Large intestine (tissue), 12 donors: ENCODE measurements at places on chromosomes 12 and 14. TPM values are rescaled to one million over a fixed set of nuclear protein-coding genes. Genes with fewer than 3 reads are reported as not detected.
A peak's percentile ranks its signal among the peaks of the same experiment; 100 is the strongest.

Gene KRT6C
- not detected for polyA plus RNA-seq

Gene TROAP
- 15.8 TPM for polyA plus RNA-seq

Gene PKP2
- 37.1 TPM for polyA plus RNA-seq

Gene GLT8D2
- polyA plus RNA-seq = 15.2 TPM

Gene AMDHD1
- 2.7 TPM for polyA plus RNA-seq

Gene INHBC
- polyA plus RNA-seq = 0.40 TPM

Gene EIF2B2
- polyA plus RNA-seq = 39.8 TPM

Gene FIGNL2
- polyA plus RNA-seq = 0.76 TPM

Gene KCNJ8
- polyA plus RNA-seq = 7.6 TPM

Gene GPRC5D
- polyA plus RNA-seq = 2.4 TPM

Gene TCL1B
- 0.03 TPM for polyA plus RNA-seq

Gene KRT73
- 0.97 TPM for polyA plus RNA-seq

Gene FAM161B
- 4.9 TPM for polyA plus RNA-seq

Gene STYX
- 11.9 TPM for polyA plus RNA-seq

Gene PAH
- 172 TPM for polyA plus RNA-seq

Gene PIGH
- 51.4 TPM for polyA plus RNA-seq

Gene REP15
- polyA plus RNA-seq = 30.4 TPM

GRCh38 chr12:52123487-52124186, 44.1 kb downstream of the SMIM41 start:
- no peak overlapping the region for H3K4me3 ChIP-seq
- H3K27ac ChIP-seq = no peak overlapping the region
- no peak for DNase-seq
- no peaks in the 10 kb centered on the region for H3K27me3 ChIP-seq
- peaks cover 9% of the 10 kb centered on the region for H3K4me1 ChIP-seq

- no peak overlapping the region for H3K27ac ChIP-seq
- H3K4me1 ChIP-seq = no peaks in the 10 kb centered on the region
- H3K36me3 ChIP-seq = peaks cover 10% of the 10 kb centered on the region
- no peaks in the 10 kb centered on the region for H3K27me3 ChIP-seq
Measured at GRCh38 chr12:42410340-42410739, 84.4 kb downstream of the PPHLN1 start.

GRCh38 chr12:29067430-29067829, 81.6 kb upstream of the FAR2 start:
- H3K4me3 ChIP-seq = no peak overlapping the region
- H3K27me3 ChIP-seq = no peaks in the 10 kb centered on the region

- peak overlapping the region; percentile 30 for H3K4me3 ChIP-seq
- no peaks in the 10 kb centered on the region for H3K36me3 ChIP-seq
- no peaks in the 10 kb centered on the region for H3K4me1 ChIP-seq
- DNase-seq = peak; percentile 53
- H3K27ac ChIP-seq = peak overlapping the region; percentile 42
Measured at GRCh38 chr12:21941506-21942376, 515 bp upstream of the ABCC9 start.

DNA sequence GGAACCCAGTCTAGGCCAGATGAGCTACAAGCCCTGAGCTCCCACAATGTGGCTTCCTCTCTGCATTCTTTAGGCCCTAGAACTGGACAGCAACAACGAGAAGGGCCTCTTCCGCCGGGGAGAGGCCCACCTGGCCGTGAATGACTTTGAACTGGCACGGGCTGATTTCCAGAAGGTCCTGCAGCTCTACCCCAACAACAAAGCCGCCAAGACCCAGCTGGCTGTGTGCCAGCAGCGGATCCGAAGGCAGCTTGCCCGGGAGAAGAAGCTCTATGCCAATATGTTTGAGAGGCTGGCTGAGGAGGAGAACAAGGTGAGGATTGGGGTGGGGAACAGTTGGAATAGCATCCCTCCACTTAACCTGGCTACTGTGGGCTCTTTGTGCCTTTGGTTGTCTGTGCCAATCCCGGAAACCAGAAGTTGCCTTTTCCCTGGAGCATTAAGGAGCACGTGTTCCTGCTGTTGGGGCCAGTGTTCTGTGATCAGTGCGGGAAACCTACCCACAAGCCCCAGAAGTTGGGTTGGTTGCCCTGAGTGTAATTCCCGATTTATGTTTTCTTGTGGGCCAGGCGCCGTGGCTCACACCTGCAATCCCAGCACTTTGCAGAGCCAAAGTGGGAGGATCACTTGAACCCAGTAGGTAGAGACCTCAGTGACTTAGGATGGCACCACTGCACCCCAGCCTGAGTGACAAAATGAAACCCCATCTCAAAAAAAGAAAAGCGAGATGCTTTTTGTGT, 6.4 kb downstream of the FKBP4 start:
- no peak overlapping the region for H3K4me3 ChIP-seq
- H3K36me3 ChIP-seq = peaks cover 76% of the 10 kb centered on the region
- no peaks in the 10 kb centered on the region for H3K27me3 ChIP-seq

- H3K27me3 ChIP-seq = no peaks in the 10 kb centered on the region
- no peaks in the 10 kb centered on the region for H3K36me3 ChIP-seq
- DNase-seq = no peak
- no peak overlapping the region for H3K27ac ChIP-seq
Measured at GRCh38 chr14:75343911-75344310, 65.3 kb downstream of the FOS start.

GRCh38 chr14:100131181-100131580, 28.3 kb downstream of the DEGS2 start:
- no peaks in the 10 kb centered on the region for H3K27me3 ChIP-seq
- H3K27ac ChIP-seq = no peak overlapping the region
- peaks cover 78% of the 10 kb centered on the region for H3K36me3 ChIP-seq
- no peak for DNase-seq

DNA sequence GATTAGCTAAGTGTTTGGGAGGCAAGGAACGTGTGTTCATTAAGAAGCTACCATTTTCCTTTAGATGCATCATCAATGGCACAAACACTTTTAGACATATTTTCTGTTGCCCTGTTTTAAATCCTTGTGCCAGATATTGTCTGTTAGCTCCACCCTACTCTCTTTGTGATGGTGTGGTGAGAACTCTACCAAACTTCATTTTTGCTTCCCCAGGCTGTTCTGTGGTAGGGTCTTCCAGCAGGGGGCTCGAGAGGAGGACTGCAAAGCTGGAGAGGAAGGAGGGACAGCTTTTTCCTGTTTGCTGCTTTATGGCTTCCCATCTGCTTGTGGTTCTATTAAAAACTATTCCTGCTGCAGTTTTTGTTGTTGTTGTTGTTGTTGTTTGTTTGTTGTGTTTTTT, 23.8 kb upstream of the STRAP start:
- H3K27ac ChIP-seq = no peak overlapping the region
- no peaks in the 10 kb centered on the region for H3K36me3 ChIP-seq
- H3K27me3 ChIP-seq = no peaks in the 10 kb centered on the region

DNA sequence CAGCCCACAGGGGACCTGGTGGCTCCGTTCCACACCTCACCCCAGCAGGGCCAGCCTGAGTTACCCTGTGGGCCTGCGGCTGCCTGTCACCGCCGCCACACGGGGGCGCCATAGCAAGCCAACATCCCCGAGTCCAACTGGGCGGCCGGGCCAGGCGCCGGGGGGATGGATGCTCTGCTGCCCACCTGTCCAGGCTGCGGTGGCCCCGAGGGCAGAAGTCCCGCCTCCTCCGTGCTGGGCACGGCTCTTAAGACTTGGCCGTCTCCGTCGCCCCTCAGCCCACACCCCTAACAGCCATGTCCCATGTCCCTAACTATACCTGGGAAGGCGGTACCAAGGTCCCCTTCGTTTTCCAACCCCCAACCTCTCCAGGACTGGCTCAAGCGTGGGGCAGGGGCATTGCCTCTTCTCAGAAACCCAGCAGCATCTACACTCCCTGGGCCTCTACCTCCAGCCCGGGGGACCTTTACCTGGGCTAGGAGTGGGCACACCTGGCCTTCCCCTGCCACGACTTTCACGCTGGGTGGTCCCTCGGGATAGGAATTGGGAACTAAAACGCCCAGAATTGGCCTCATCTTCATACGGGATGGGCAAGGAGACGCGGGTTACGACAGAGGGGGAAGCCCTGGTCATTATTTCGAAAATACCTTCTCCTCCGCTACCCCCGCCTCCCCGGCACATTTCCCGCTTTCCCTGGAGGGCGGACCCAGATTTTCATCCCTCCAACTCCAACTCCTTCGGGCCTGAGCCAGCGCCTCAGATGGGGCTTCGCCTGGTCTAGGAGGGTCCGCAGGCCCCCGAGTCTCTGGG, 1.1 kb upstream of the CYP46A1 start:
- peak; percentile 72 for DNase-seq
- H3K27ac ChIP-seq = peak overlapping the region; percentile 81
- H3K4me1 ChIP-seq = peaks cover 10% of the 10 kb centered on the region
- peaks cover 22% of the 10 kb centered on the region for H3K27me3 ChIP-seq
- H3K4me3 ChIP-seq = peak overlapping the region; percentile 91
- H3K36me3 ChIP-seq = no peaks in the 10 kb centered on the region

DNA sequence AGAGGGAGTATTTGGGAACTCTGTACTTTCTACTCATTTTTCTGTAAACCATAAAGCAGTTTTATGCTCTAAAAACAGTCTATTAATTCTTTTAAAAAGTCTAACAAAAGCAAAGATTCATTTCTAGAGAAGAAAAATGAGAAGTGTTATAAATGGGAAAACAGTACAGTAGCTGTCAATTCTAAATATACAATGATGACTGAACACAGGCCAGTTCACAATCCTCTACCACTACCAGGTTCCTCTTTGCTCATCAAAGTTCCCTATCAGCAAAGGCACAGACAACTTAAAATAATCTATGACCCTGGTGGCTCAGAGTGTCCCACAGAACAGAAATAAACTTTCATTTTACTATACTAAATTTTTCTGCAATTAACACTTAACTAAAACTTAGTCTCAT, 12.5 kb downstream of the NAA25 start:
- H3K36me3 ChIP-seq = peaks cover 29% of the 10 kb centered on the region
- H3K27me3 ChIP-seq = no peaks in the 10 kb centered on the region
- H3K27ac ChIP-seq = peak overlapping the region; percentile 28
- DNase-seq = no peak

DNA sequence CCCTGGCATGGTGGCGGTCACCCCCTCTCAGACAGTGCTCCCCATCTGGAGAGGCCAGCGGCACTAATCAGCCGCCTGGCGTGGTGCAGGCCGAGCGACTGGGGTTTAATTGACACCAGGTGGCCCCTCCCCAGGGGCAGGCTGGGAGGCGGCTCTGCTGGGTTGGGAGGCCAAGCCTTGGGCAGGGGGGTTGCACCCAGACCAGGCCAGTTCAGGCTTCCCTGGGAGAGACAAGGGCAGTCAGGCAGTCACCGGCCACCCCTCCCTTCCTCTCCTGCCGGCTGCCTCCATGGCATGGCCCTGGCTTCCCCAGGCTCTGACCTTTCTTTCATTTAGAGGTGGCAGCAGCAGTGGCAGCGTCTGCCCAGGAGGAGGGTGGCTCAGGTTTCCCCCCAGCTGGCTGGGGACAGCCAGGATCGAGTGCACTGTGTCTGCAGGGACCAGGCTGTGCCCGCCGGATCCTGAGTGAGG, 78.1 kb upstream of the NOS1 start:
- H3K4me3 ChIP-seq = no peak overlapping the region
- no peaks in the 10 kb centered on the region for H3K36me3 ChIP-seq
- H3K27me3 ChIP-seq = peaks cover 9% of the 10 kb centered on the region
- H3K4me1 ChIP-seq = no peaks in the 10 kb centered on the region
- no peak for DNase-seq

- H3K4me1 ChIP-seq = no peaks in the 10 kb centered on the region
- H3K4me3 ChIP-seq = no peak overlapping the region
- H3K27me3 ChIP-seq = no peaks in the 10 kb centered on the region
- H3K36me3 ChIP-seq = peaks cover 46% of the 10 kb centered on the region
- H3K27ac ChIP-seq = no peak overlapping the region
- no peak for DNase-seq
Measured at GRCh38 chr14:74475678-74476077, 17.4 kb downstream of the NPC2 start.

DNA sequence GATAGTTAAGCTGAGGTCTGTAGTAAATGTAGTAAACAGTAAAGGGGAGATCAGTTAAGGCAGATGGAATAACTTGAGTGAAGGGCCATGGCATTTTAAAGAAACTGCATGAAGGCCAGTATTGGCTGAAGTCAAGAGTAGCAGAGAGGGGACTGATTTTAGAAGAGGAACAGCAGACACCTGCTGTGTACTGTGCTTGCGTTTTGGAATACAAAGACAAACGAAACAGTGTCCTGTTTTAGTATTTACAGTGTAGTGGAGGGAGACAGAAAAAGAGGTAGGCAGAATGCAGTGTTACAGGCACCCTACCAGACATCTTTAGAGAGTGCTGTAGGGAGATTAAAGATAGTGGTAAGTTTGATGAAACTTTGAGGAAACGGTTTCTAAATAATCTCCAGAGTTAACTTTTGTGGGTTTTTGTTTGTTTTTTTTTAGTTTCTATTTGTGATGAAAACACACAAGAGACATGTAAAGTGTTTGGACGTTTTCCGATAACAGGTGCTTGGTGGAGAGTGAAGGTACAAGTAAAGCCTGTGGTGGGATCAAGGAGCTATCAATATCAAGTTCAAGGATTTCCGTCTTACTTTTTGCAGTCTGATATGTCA, 2.1 kb downstream of the HELB start:
- peak; percentile 14 for DNase-seq
- no peaks in the 10 kb centered on the region for H3K4me1 ChIP-seq
- peaks cover 8% of the 10 kb centered on the region for H3K36me3 ChIP-seq
- H3K27me3 ChIP-seq = peaks cover 2% of the 10 kb centered on the region
- no peak overlapping the region for H3K4me3 ChIP-seq

DNA sequence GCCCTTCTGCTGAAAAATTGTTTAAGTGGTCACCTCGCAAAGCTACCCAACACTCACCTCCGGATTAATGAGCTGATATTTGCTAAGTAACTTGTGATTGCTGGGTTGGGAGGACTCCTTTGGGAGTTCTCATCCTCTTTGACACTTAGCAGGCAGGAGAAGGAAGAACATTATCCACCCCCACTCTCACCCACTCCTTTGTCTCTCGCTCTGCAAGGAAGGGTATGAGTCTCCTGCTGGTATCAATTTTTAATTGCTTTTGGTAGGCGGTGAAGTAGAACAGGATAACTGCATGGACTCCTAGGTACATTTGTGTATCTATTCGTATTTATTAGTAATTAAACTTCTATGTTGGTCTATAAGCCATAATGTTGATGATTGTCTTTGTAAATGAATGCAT, 6.9 kb upstream of the ABHD12B start:
- no peak for DNase-seq
- H3K36me3 ChIP-seq = no peaks in the 10 kb centered on the region
- no peak overlapping the region for H3K4me3 ChIP-seq
- peaks cover 20% of the 10 kb centered on the region for H3K27me3 ChIP-seq
- H3K4me1 ChIP-seq = no peaks in the 10 kb centered on the region
- H3K27ac ChIP-seq = no peak overlapping the region

GRCh38 chr14:93914278-93914677, 12.9 kb upstream of the FAM181A start:
- no peaks in the 10 kb centered on the region for H3K4me1 ChIP-seq
- H3K27ac ChIP-seq = no peak overlapping the region
- H3K27me3 ChIP-seq = no peaks in the 10 kb centered on the region

- no peak overlapping the region for H3K4me3 ChIP-seq
- H3K27me3 ChIP-seq = no peaks in the 10 kb centered on the region
- H3K27ac ChIP-seq = no peak overlapping the region
- H3K36me3 ChIP-seq = no peaks in the 10 kb centered on the region
Measured at GRCh38 chr14:30214461-30215090, 286.9 kb upstream of the PRKD1 start.

DNA sequence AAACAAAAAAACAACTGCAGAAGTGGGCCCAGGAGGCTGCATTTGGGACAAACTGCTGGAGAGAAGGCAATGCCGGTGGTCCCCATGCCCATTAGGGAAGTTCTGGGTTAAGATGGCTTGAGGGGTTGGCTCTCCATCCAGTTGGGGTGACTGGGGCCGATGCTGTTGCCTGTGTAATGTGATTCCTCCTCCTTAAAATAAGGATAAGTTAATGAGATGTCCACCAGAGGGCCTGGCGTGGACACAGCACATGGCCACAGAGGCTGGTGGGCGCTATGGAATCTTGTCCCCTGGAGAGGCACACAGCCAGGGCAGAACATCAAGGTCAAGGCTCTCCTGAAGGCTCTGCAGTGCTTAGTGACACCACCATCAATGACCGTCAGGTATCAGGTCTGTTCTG, 1.0 kb upstream of the TESC start:
- no peaks in the 10 kb centered on the region for H3K36me3 ChIP-seq
- no peak for DNase-seq
- H3K4me1 ChIP-seq = peaks cover 6% of the 10 kb centered on the region
- H3K27me3 ChIP-seq = peaks cover 71% of the 10 kb centered on the region
- H3K27ac ChIP-seq = no peak overlapping the region
